Epithelial cell of proximal tubule (primary cell): ENCODE measurements at places on chromosomes 12 and 14. TPM values are rescaled to one million over a fixed set of nuclear protein-coding genes. Genes with fewer than 3 reads are reported as not detected.

Gene AMDHD1
- 0.22 TPM in 1 of 2 replicates, not detected in the other for total RNA-seq

Gene KCNJ8
- total RNA-seq = 0.06 TPM in 1 of 2 replicates, not detected in the other

Gene SLC15A5
- total RNA-seq = not detected in 2 replicates

Gene CLIP1
- 38.3 and 49.6 TPM in 2 replicates for total RNA-seq

Gene TGM1
- 0.63 and 0.94 TPM in 2 replicates for total RNA-seq

Gene KLHL33
- total RNA-seq = under 0.01 and 0.17 TPM in 2 replicates

Gene EIF2S3B
- 0.94 and 2.9 TPM in 2 replicates for total RNA-seq

Gene CCDC197
- total RNA-seq = not detected in 2 replicates

Gene SPTLC2
- total RNA-seq = 34.9 and 42.8 TPM in 2 replicates

Gene TMEM229B
- total RNA-seq = 0.14 and 2.2 TPM in 2 replicates

Gene CD163L1
- 0.12 and 1.7 TPM in 2 replicates for total RNA-seq

Gene EPYC
- total RNA-seq = not detected in 2 replicates

Gene APOF
- not detected in 2 replicates for total RNA-seq

Gene SIX4
- 9.5 and 11.4 TPM in 2 replicates for total RNA-seq

Gene HOXC6
- total RNA-seq = 2.7 and 3.2 TPM in 2 replicates

Gene HNF1A
- total RNA-seq = 0.17 and 0.36 TPM in 2 replicates

Gene TC2N
- 3.0 and 5.1 TPM in 2 replicates for total RNA-seq

Gene SLC24A4
- not detected in 2 replicates for total RNA-seq

- no peak for DNase-seq
These were observed 83.6 kb downstream of the NOS1 start for GRCh38 chr12:117277875-117278274.

- no peak for DNase-seq
These were observed 14.0 kb downstream of the BEGAIN start for GRCh38 chr14:100573002-100573756.

DNA sequence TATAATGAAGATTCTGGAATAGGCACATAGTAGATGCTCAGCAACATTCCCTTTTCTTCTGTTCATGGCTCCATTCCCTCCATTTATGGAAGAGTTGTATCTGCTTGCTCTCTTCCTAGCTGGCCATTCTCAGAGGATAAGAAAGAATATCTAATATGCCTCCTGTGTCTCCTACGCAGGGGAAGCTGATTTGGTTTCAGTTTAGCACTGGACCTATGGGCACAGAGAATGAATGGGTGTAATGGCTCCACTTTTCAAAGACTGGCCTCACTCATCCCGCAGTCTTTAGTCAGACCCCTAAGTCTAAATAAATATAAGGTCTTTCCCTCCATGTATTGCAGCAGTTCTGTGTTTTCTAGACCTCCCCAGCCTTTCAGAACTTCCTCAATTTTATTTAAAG lies 2.0 kb downstream of the PKP2 start:
- no peak for DNase-seq

DNA sequence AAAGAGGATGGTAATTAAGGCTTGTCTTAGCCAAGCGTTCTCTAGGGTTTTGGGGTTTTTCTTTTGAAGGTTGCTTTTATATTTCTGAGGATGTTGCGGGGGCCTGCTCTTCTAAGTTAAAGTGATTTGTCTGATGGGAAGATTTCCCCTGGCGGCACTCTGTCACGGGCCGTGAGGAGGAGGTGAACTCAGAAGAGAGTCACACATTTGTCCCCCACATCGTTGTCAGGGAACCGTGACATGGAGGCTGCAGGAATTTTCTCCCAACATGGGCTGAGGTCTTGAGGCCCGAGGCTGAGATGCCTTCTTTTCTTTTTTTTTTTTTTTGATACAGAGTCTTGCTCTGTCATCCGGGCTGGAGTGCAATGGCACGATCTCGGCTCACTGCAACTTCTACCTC lies 71.5 kb downstream of the ADGRD1 start:
- DNase-seq = no peak

DNA sequence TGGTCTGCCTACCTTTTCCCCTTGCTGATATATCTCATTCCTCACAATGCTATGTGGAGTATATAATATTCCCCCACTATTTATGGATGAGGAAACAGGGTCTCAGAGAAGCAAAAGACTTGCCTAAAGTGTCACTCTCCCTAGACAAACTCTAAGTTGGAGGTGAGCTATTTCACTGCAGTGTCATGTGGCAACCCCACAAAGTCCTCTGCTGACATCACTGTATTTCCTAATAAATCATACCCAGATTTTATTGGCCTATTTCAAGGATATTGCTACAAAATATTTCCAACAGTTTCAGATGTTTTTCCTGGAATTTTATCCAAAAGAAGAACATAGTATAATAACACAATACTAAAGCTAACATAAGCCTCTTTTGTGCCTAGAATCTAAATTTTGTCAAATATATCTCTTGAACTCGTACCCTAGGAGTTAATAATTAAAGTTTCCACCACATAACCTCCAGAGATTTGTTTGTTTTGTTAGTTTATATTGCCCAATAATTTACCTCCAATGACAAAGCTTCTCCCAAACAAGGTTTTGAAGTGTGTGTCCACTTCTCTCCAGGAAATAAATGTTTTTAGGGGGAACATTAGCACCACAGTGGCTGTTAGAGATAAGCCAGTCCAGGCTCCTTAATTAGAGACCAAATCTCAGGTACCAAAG lies 215.1 kb downstream of the ASCL1 start:
- DNase-seq = no peak

- DNase-seq = no peak
These were observed 445 bp downstream of the CERS5 start for GRCh38 chr12:50166799-50167048.

- peak; percentile 29 for DNase-seq
These were observed 152.3 kb downstream of the ZNF664 start for GRCh38 chr12:124125203-124125871.

- DNase-seq = no peak
These were observed 39.8 kb downstream of the IFNG start for GRCh38 chr12:68119724-68120211.

GRCh38 chr14:101509730-101510371 lies 51.4 kb upstream of the DIO3 start:
- DNase-seq = no peak

- DNase-seq = no peak
These were observed 22.9 kb upstream of the DHRS7 start for GRCh38 chr14:60188115-60188514.

DNA sequence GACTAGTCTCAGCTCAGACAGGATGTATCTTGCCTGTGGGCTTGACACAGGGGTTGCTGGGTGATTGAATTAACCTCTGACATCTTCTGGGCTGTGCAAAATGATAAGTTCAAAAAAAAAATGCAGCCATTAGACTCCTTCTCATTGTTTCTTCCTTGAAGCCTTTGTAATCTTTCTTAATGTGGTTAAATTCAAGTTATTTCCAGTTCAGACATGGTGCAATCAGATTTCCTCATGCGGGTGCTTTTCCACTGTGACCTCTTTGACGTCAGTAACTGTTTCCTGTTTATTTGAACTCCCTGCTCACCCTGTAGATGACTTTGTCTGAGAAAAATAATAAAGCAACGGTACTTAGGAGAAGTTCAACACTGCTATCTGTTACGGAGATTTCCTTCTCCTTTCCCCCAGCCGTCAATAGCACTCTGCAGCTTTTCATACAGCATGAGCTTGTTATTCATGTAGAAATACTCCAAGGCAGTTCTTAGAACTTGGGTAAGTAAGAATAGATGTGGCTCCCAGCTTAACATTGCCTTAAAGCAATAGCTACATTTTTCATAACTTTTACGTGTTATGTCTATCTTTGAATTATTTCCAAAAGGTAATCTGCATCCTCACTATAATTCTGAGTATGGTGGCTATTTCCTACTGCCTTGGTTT lies 155.5 kb downstream of the PRKCH start:
- peak; percentile 86 for DNase-seq

DNA sequence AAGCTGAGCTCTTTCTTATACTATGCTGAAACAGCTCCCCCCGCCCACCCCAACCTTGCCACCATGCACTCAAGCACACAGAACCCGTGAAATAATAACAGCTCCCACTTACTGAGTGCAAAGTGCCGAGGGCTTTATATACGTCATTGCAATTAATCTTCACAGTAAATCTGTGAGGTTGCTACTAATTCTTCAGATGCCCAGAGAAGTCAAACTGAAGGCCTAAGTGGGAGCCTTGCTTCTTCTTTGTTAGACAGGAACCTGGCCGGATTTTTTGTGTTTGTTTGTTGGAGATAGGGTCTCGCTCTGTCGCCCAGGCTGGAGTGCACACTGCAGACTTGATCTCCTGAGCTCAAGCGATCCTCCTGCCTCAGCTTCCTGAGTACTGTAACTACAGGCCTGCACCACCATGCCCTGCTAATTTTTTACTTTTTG lies 34.0 kb downstream of the VCPKMT start:
- DNase-seq = no peak

DNA sequence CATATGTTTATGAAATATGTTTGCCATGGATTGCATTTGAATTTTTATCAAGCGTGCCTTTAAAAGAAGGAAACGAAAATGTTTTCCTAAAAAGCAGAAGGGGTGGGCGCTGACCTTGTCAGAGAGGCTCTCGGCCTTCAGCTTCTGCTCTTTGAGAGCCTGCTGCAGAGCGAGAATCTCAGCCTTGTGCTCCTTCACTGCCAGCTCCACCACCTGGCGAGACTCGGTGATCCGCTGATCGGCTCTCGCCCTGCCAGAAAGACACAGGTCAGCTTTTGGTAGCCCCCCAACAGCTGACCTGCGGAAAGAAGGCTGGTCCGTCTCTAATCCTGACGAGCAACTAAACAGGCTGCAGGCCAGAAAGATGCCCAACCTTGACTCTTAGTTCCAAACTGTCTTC lies 62.4 kb downstream of the PRKAB1 start:
- no peak for DNase-seq

- DNase-seq = no peak
These were observed 20.2 kb downstream of the SLCO1B1 start for GRCh38 chr12:21151184-21151583.

GRCh38 chr12:57568838-57569237 lies 19.0 kb downstream of the KIF5A start:
- no peak for DNase-seq

- DNase-seq = no peak
These were observed 26.4 kb upstream of the MED13L start for GRCh38 chr12:116303929-116304328.

- DNase-seq = no peak
These were observed 37.6 kb upstream of the SLCO1C1 start for GRCh38 chr12:20657496-20657895.

DNA sequence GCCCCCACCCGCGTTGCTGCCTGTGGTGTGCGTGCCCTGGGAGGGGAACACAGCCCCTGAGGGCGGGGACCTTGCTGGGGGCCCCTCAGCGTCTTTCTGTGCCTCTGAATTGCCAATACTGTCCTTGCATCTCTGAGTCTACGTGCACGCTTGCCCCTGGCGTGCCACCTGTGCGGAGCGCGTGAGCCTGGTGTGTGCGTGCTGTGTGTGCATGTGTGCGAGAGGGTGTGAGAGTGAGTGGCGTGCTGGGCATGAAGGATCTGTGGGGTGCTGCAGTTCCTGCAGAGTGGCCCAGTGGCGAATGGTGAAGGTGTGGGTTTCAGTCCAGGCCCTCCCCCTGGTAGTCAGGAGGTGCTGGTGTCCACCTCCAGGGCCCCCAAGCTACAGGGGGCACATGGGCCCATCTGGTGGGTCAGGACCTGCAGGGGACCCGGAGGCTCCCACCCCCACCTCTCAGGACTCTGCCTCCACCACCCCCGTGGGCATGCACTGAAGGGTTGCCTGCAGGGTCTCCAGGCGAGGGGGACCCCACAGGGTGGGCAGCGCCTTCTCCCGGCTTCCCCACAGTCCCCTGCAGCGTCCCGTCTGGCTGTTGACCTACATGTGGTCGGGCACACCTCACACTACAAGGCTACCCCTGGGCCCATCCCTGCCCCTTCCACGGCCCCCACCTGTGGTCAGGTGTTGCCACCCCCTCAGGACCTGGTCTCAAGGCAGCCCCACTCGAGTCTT lies 21.0 kb downstream of the FBRSL1 start:
- DNase-seq = no peak

GRCh38 chr12:89075880-89076540 lies 276.3 kb downstream of the DUSP6 start:
- no peak for DNase-seq

DNA sequence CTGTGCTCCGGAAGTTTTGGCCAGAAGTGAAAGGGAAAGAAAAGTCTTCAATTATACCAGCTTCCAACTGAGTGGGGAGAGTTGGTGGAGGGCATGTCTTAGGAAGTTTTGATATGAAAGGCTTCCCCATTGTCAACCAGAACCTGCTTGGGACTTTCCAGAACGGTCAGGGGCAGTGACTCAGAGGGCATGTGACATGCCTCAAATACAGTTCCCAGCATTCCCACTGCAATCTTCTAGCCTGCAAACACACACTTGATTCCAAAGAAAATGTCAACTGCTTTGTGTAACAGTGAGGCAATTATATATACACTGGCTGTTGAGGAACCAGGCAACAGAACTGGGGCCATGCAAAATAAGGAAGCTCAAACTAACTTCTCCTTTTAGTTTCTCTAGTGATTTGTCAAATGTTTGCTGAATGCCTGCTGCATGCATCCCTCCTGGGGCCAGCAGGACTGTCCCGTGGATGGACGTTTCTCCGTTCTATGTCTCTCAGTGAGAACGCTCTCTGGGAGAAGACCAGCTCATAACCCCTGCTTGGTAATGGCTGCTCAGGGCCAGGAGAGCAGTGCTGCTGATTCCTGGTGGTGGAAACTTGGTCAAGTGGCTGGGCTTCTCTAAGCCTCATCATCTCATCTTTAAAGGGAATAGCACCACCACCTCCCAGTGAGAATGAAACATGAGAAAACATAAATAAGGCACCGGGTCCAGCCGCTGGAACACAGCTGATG lies 18.3 kb downstream of the SLC25A47 start:
- DNase-seq = peak; percentile 88

- DNase-seq = no peak
These were observed 41.2 kb upstream of the LRRC10 start for GRCh38 chr12:69651922-69652321.

GRCh38 chr12:58766513-58766870 lies 153.8 kb downstream of the LRIG3 start:
- no peak for DNase-seq

DNA sequence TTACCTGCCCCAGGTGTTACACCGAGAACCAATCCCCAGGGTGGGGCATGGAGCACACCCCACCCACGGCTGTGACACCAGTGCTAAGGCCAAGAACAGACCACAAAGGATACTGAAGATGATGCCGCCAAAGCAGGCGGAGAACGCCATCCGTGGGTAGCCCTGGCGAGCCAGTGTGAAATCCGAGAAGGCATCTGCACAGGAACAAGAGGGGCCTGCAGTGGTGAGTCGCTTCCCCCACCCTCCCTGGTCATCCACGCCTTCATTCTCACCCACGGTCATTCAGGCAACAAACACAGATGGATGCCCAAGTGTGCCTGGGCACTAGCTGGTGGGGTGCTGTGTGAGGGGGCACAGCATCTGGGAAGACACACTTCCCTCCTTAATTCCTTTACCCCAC lies 28.5 kb downstream of the SLC8B1 start:
- no peak for DNase-seq

DNA sequence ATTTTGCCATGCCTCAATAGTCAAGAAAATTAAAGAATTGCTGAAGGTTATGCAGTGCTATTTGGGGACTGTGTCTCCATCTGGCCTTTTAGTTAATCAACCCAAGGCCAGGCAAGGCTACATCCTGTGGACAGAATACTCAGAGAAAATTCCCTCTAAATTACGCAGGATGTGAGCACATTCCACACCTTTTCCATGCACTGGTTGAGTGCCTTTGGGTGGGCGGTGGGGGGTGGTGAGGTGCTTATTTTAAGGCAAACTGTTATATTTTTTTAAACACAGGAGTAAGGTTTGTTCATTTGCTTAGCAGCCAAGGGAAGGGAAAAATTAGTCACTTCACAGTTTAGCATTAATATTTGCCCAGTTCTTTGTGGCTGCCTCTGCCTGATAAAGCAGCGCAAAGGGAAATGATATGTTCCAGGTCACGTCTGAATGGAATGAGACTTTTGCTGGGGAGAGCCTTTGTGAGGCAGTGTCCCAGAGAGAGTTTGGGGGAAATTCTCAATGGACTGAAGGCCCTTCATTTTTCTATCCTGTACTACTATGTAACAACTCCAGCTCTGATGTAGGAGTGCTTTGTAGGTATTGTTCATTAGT lies 17.2 kb upstream of the KCNA5 start:
- DNase-seq = peak; percentile 36
